ENCODE measurements at places on chromosomes 1 and 21.

GRCh38 chr1:115794976-115795639, 26.6 kb upstream of the CASQ2 start:
- no peak for DNase-seq

- DNase-seq, result no peak
These were observed 99.2 kb downstream of the LHX8 start for GRCh38 chr1:75233302-75233929.

DNA sequence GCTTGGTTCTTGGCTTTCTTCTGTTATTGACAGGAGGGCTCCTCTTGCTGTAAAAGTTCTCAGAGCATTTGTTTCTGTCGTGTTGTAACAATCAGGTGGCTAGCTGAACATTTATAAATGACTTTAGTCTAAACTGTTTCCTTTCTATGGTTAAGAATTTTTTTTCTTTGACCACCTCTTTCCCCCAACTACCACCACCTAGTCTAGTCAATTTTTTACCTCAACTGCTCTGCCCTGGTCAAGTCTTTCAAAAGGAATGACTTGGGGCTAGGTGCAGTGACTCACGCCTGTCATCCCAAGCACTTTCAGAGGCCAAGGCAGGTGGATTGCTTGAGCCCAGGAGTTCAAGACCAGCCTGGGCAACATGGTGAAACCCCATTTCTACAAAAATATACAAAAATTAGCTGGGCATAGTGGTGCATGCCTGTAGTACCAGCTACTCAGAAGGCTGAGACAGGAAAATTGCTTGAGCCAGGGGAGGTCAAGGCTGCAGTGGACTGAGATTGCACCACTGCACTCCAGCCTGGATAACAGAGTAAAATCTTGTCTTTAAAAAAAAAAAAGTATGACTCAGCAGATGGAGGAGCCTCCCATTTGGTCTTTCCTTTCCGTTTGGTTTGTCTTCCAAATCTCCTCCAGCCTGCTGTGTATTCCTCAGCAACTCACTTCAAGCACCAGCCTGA, 40.7 kb downstream of the MAP3K21 start:
- no peak for DNase-seq

DNA sequence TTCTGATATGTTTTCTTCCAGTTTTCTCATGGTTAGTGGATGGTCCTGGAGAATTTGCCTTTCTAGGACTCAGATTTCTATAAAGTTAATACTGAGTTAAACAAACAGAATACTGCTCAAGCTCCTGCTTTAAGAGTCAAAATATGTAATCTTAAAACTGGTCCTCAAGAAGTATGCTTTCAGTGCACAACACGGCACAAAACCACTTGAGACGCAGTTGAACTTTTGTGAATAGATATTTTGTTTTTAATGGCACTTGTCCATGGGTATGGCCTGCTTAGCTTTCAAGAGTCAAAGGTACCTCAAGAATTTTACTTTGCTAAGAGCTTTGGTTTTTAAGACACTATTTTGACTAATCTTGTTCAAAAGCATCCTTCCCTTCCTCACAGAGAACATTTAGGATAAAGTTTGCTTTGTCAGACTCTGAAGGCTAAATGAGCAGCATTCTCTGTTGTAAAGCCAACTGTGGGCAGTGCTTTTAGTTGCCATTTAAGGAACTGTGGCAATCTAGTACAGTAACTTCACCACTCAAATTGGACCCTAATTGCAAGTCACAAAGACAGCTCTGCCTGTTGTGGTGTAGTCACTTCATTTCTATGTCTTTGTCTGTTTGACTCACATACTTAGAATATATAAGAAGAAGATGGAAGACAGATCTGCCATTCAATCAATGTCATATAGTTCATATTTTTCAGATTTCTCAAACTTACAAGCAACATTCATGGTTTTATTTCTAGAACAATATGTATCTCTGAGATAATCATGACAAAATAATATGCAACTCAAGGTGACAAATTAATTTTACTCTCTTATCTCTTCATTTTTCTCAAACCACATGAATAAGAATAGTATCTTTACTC, 28.8 kb downstream of the SAMD13 start:
- DNase-seq, result no peak

DNA sequence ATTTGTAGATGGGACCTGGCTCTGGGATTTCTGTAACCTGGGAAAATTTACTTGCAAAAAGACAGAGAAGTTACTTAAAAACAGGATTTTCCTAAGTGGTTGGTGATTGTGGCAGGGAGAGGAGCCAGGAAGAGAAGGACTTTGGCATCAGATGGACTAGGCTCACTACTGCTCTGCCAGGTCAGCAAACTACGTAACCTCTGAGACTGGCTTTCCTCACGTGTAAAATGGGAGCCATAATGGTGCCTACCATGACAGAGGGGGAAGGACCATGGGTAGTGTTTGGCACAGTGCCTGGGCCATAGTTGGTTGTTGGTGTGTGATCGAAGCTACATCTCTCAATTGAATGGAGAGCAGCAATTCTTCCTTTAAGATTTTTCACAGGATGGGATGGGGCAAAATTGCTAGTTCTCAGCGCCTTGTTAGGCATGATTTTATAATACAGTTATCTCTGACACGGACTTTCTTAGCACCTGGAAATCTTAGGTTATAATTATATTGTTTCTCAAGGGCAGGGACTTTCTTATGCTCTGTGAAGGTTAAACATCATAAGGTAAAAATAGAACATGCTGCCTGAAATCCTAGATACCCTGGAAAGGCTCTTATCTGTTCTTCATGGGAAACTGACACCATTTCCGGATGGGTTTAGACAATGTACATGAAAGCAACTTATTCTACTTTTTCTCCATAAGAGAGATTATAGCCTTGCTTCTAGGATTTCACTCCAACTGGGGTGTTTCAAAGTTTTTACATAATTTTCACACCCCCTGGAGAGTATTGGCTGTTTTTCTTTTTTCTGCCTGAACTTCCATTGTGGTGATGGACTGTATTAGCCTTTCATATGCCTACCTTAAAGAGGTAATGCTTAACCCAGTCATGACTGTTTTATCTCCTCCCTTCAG, 10.9 kb downstream of the ROR1 start:
- DNase-seq, result no peak

GRCh38 chr1:20358761-20359263, 68.1 kb downstream of the VWA5B1 start:
- DNase-seq, result no peak

- no peak for DNase-seq
These were observed 139.2 kb downstream of the USP25 start for GRCh38 chr21:15868940-15869339.

DNA sequence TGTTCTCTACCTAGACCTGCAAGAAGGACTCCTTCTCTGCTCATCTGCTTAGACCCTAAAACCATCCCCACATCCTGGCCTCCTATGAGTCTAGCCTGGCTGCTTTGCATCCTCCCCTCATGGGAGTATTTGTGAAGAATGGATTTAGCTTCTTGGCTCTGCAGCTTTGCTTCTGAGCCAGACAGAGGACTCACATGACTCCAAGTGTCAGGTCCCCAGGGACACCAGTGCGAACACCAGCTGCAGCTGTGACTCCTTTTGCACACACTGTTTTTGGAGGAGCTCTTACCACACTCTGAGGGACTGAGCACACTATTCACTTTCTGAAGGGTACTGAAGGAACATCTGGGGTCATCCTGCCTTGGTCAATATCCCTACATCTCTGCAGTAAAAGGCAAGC, 131.8 kb upstream of the SGIP1 start:
- no peak for DNase-seq

GRCh38 chr1:92992877-92993276, 31.6 kb upstream of the DIPK1A start:
- DNase-seq, result no peak

Measured in AG09309 (cell line).